ENCODE measurements at places on chromosomes 1 and 21.

DNA sequence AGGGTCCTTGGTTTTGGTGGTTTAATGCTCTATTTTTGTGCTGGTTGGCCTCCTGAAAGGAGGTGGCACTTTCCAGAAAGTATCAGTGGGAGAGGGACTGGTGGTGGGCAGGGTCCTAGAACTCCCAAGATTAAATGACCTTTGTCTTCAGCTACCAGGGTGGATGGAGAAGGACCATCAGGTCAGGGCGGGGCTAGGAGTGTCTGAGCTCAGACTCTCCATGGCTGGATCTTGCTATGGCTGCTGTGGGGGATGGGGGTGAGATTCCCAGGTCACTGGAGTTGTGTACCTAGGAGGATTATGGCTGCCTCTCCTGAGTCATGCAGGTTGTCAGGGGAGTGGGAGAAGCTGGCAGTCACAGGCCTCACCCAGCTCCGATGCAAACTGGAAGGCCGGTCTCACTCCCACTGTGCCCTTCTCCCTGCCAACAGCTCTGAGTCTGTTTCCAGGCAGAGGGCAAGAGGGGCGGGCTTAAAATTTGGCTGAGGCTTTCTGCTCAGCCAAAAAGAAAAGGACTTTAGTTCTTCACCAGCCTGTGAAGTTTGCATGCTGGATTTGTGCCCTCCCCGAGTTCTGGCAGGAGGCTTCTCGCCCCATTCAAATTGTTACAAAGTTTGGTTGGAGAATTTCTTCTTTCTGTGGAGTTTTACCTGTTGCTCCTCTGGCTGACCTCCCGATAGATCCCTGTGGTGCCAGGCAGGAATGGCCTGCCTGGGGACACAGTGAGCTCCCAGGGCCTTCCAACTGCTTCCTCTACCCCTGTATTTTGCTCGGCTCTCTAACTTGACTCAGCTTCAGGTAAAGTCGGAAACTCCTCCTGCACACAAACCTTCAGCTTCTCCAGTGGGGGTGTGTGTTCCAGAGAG lies 13.1 kb upstream of the KYAT3 start:
- DNase-seq, result no peak

DNA sequence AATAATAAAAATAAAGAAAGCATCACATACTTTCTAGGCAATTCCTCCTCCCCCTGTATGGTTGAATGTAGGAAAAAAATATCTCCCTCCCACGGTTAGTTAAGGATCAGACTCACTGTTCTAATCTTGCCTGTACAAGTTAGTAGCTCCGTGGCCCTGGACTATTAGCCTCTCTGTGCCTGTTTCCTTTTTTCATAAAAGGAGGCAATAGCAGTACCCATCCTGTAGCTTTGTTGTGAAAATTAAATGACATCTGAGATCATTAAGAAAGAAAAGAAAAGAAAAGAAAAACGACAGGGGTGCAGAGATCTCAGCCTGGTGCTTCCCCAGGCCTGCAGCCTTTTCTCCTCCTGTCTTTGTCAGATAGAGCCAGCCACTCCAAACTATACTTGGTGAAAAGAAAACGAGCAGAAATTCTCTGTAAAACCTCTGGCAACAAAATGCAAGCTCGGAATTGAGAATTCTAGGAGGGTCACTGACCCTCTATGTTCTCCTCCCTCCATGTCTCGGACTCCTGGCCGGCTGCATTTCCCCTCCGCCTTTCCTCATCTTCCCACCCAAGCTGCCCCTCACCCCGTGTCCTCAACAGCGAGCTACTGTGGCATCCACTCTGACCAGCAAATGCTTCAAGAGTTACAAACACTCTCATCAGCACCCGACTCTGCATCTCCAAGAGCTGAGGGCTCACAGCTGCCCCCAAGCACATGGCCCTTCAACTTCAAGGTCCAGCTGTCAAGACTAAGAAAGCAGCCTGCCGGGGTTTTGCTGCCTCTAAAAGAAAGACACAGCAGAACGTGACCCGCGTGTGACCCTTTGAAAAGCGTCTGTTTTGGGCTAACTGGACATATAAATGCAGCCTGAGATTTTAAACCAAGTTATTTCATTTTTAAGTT lies 13.6 kb downstream of the RIPK4 start:
- DNase-seq, result no peak

DNA sequence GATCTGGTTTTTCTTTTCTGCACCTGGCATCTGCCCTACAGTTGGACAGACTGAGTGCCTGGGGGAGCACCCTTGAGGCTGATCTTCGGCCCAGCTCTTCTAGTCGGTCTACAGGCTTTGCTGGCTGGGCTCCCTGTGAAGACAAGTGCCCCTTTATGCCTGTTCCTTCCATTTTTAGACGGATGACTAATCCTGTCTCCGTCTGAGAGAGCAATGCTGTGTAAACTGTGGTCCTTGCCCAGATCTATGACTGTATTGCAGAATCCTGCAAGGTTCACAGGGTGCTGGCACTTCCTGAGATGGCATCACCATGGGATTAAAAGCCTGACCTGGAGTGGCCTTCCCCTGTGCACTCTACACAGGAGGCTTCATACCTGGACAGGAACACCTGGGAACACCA lies 47.6 kb upstream of the SAMD13 start:
- DNase-seq, result no peak

- no peak for DNase-seq
Observed at GRCh38 chr1:201469645-201470074, 672 bp upstream of the PHLDA3 start.

GRCh38 chr1:7408771-7409150 lies 362.3 kb upstream of the VAMP3 start:
- no peak for DNase-seq

DNA sequence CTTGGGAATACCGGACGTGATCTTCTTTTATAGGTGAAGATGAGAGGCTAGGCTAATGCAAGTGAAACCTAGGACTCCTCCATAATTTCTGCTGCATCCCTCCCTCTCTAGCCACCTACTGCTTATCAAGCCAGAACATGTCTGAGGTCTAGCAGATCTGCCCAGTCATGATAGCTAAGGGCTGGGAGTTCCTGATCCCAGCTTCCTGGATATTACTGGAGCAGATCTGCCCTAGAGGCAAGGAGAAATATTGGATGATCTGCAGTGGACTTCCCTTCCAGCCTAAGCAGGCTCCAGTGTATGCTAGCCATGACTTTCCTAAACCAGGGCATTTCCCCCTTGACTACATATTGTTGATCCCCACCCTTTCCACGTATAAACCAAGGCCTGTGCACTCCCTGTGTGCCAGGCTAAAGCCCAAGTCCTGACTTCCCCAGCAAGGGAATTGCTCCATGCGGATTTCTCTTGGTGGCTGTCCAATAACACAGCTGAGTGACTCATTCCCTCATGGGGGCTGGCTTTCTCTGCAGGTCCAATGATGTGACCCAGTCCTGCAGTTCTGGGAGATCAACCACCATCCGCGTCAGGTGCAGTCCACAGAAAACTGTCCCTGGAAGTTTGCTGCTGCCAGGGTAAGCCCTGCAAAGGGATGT lies 15.5 kb upstream of the SARS1 start:
- DNase-seq, result no peak

DNA sequence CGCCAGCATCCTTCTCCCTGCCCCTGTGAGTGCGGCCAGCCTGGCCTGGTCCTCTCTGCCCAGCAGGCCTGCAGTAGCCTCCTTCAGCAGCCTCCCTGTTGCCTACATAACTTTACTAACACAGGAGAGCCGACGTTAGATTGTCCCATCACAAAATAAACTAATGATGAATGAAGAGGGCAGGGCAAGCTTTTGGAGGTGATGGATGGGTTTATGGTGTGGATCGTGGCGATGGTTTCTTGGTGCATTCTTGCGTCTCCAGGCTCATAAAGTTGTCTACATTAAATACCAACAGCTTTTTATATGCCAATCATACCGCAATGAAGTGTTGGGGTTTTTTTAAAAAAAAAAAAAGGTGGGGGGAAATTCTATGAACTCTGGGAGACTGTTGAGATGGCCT lies 164.5 kb downstream of the PRDM16 start:
- no peak for DNase-seq

DNA sequence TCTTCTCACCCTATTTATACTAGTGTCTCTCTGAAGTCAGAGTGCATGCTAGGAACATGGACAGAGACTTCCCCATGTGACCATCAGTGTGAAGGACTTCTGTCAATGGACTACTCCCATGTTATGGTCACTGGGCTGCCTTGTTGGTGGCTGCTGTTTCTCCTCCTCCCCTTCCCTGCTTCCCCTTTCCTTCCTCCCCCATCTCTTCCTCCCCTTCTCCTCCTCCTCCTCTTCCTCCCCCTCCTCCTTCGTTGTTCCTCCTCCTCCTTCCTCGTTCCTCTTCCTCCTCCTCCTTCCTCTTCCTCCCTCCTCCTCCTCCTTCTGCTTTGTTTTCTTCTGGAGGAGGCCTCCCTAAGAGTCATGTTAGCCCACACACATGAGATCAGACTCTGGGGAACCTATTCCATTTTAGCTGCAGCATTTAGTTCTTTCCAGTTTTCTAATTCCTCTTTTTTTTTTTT lies 35.8 kb downstream of the IER5 start:
- no peak for DNase-seq

DNA sequence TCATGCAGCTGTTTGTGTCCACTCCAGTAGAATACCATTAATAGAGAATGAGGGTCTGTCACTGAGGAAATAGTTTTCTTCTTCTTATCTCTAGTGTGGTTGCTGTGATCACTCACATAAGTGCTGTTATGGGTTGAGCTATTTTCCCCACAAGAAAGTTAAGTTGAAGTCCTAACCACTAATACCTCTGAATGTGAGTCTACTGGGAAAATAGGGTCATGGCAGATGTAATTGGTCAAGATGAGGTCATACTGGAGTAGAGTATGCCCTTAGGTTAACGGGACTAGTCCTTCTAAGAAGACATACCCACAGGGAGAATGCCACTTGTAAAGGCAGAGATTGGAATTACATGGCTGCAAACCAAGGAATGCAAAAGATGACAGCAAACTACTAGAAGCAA lies 70.5 kb upstream of the COL24A1 start:
- no peak for DNase-seq

DNA sequence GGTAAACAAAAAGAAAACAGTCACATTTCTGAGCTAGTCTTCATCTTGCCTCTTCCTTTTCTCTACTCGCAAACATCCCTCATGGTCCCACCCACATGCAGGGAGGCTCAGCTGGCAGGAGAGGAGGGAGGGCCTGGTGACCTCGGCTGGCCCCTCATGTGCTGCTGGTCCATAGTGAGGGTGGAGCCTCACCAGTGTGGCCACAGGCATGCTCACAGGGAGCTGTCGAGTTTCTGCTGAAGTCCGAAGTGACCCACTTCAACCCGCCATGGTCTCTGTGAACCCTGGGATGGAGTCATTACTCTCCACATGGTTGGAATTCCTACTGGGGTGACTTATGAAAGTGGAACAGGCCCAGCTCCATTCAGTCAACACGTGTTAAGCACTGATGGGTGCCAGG lies 253.4 kb downstream of the RHOU start:
- no peak for DNase-seq

DNA sequence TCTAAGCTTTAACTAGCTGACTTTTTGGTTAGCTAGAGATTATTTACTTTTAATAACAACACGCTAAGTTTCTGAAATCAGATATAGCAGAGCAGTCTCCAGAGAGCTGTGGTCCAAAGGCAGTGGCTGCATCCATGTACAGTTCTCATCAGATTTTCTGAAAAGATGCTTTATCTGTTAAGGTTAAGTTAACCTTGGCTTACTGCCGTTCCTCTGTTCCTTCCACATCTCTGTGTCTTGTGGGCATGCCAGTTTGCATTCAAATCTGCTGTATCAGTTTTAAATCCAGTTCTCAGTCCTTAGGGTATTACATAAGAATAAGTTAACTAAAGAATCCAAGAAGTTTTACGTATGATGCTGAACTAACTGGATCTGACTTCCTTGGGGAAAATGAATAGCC lies 46.8 kb downstream of the SPATA46 start:
- DNase-seq, result no peak

GRCh38 chr1:8641377-8641997 lies 176.0 kb downstream of the RERE start:
- no peak for DNase-seq

DNA sequence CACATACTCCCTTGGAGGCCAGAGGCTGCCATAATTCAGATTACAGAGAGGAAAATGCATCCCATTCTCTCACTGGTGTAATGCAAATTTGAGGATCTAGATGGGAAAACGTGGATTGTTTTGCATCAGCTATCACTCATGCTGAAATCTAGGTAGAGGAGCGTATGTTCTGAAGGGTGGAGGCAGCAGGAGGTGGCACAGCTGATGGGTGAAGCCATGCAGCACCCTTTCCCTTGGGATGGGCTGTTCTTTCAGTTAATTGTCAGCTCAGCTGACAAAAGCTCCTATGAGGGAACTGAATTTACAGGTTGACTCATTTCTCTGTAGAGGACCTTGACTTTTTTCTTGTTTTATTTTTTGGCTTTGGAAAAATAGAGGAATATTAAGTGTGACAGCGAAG lies 41.8 kb downstream of the CAMTA1 start:
- no peak for DNase-seq

DNA sequence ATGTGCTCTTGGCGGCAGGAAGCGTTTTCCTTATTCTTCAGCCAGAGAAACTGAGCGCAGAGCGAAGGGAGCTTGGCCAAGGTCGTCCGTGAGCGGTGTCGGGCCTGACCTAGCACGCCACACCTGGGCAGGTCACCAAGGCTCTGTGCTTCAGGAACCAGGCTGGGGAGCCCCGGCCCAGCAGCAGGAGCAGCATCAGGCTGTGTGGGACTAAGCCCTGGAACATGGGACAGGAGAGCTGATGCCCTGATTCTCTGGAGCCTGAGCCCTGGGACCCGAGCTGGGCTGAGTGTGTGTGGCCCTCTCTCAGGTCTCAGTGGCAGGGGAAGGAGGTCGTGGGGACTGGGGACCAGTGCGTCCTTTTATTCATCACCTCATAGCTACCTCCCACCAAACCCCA lies 65.2 kb upstream of the ABCG1 start:
- DNase-seq, result no peak

- no peak for DNase-seq
Observed at GRCh38 chr1:8659593-8659992, 157.8 kb downstream of the RERE start.

DNA sequence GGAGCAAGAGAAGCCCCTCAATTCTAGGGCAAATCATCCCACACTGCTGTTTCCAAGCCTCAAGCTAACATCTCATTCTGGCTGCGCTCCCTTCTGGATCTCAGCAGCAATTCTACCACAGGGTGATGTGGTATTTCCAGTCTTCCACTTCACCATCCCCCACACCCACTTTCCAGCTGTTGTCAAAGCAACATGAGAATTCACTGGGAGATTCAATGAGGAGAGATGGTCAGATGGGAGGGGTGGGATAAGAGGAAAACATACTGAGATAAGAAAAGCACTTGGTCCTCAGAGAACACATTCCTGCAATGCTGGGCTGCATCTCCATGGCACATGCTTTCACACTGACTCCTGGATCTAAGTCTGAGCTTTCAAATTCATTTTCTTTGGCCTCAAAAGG lies 47.3 kb upstream of the LRRC52 start:
- no peak for DNase-seq

- no peak for DNase-seq
Observed at GRCh38 chr1:194331758-194332157, 1145.3 kb upstream of the B3GALT2 start.

DNA sequence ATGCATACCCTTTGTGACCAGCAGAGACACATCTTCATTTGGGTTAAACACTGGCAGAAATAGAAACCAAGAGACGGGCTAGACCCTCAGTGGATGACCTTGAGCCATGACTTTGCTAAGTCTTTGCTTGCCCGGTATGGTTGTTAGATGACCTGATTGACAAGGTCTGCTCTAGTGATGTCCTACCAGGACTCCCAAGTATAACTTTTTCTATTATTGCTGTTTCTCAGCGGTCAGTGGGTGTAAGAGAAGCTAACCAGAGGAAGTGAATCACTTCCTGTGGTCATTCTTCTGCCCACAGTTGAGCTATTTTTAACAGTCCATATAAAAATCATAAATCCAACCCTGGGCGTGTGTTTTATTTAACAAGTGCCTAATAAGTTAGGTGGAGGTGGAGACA lies 126.2 kb upstream of the ETS2 start:
- peak; percentile 77 for DNase-seq

- DNase-seq, result no peak
Observed at GRCh38 chr21:17359781-17360180, 153.1 kb upstream of the CXADR start.

Measured in MM.1S (cell line).